T-cell (primary cell): ENCODE measurements at places on chromosomes 7 and 10.

GRCh38 chr10:78279756-78280155 lies 246.1 kb downstream of the RPS24 start:
- no peak overlapping the region for H3K4me3 ChIP-seq
- no peaks in the 10 kb centered on the region for H3K4me1 ChIP-seq
- no peak overlapping the region for H3K27ac ChIP-seq
- no peak for DNase-seq
- no peaks in the 10 kb centered on the region for H3K27me3 ChIP-seq
- H3K36me3 ChIP-seq: no peaks in the 10 kb centered on the region

DNA sequence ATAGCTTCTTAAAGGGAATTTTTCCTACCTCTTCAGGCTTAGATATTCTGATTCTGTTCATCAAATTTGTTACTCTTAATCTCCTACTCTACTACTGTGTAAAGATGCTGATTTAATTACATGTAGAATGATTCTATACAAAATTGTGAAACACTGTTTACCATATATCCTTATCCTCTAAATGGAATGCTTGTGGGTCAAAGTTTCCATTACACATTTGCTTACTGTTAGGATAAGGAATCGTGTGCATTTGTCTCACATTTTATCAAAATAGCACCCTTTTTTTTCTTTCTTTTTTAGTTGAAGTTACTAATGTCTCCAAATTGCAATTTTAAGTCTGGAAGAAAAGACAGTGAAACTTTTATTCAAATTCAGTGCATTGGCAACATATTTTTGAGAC lies 65.3 kb downstream of the TFEC start:
- H3K4me1 ChIP-seq: no peaks in the 10 kb centered on the region
- H3K36me3 ChIP-seq: no peaks in the 10 kb centered on the region
- H3K4me3 ChIP-seq: no peak overlapping the region
- no peak for DNase-seq
- no peak overlapping the region for H3K27ac ChIP-seq

DNA sequence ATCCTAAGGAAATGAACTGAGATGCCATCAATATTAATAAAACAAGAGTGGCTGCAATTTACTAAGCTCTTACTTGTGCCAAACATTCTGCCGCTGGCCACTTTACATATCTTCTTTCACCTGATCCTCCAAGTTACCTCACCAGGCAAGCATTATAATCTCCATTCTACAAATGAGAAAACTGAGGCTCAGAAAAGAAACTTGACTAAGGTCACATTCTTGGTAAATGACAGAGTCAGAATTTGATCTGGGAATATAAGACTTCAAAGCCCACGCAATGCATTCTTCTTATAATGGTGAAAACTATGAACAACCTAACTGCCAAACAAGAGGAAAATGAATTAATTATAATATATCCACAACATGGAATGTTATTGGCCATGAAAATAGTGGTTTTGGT lies 46.1 kb upstream of the SMNDC1 start:
- DNase-seq: no peak
- no peaks in the 10 kb centered on the region for H3K36me3 ChIP-seq
- peaks cover 27% of the 10 kb centered on the region for H3K4me1 ChIP-seq
- no peak overlapping the region for H3K4me3 ChIP-seq

DNA sequence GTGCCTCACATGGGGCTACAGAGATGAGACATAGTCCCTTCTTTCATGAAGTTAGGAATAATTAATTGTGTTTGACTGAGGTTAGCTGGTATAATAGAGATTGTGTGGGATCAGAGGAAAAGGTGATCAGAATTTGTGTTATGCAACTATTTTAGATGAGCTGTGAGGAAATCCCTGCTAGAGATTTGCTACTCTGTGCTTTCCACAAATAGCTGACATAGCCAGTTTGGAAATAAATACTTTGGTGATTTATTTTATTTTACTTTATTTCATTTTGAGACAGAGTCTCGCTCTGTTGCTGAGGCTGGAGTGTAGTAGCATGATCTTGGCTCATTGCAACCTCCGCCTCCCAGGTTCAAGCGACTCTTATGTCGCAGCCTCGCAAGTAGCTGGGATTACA lies 32.3 kb downstream of the ST7 start:
- no peak overlapping the region for H3K27ac ChIP-seq
- no peaks in the 10 kb centered on the region for H3K36me3 ChIP-seq
- no peaks in the 10 kb centered on the region for H3K4me1 ChIP-seq
- no peaks in the 10 kb centered on the region for H3K27me3 ChIP-seq
- no peak overlapping the region for H3K4me3 ChIP-seq

- H3K27me3 ChIP-seq: no peaks in the 10 kb centered on the region
- no peaks in the 10 kb centered on the region for H3K4me1 ChIP-seq
- H3K27ac ChIP-seq: no peak overlapping the region
- H3K4me3 ChIP-seq: no peak overlapping the region
- DNase-seq: no peak
These were observed 97.1 kb downstream of the TFEC start for GRCh38 chr7:115933471-115933870.
